ENCODE measurements at places on chromosomes 1 and 21.
A peak's percentile ranks its signal among the peaks of the same experiment; 100 is the strongest.

GRCh38 chr21:40210251-40210650 lies 343.0 kb downstream of the PCP4 start:
- no peak for DNase-seq

DNA sequence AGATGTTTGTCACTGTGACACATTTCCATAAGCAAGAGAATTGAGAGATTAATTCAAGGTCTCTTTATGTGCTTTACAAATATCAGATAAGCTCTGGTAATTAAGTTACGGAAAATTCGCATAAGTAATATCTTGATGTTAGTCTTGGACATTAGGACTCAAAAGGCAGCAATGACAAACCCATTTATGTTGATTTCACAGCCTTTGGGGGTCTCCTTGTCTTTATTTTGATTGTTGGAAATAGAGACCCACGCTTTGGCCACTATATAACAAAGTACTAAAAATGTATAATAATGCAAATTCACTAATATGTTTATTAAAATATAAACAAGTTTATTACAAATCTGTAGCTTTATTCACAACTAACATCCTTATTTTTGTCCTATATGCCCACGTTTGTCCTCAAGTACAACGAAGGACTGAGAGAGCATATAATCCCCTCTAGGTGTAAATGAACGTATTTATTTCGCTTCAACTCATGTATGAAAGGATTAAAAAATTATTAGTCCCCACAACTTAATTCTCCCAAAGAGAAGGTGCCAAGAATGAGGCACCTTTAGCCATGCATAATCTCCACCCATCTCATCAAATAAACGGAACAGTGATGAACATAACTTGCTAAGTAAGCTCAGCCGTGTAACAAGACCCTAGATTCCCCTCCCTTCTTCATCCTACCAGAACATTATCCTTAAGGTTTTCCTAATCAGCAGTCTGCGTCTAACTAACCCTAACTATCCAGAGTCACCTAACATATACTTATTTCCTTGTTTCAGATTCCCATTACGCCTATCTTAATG lies 1.6 kb upstream of the LAMC1 start:
- DNase-seq, result no peak

GRCh38 chr1:55317673-55318072 lies 102.5 kb upstream of the USP24 start:
- DNase-seq, result no peak

DNA sequence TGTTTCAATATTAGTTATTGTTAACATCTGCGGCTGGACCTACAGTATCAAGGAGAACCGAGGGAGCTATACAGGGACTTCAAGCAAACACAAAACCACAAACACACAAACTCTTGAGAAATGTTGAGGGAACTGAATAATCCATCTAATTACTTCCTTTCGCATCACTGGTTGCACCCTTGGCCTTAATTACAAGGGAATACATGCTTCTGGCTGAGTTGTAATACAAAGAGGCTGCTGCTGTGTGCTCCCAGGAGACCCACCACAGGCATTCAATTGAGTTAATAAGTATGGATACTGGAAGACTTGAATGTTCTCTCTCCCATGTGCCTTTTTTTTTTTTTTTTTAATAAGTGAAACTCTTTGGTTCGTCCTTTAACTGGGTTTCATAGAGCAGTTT lies 16.8 kb upstream of the SMYD2 start:
- no peak for DNase-seq

DNA sequence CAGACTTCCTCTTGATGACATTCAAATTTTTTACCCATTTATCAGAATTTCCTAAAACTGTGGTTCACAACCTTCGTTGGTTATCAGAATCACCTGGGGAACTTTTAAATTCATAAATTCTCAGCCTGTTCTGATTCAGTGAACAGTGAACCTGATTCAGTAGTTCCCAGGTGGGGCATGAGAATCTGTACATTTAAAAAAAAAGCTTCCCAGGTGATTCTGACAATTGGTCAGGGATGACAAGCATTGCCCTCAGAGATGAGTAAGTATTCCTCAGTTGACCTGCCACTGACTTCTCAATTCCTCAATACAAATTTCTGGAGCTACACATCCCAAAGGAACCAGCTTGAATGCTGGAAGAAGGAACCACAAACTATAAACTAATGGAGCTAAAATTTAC lies 23.5 kb upstream of the CR2 start:
- no peak for DNase-seq

DNA sequence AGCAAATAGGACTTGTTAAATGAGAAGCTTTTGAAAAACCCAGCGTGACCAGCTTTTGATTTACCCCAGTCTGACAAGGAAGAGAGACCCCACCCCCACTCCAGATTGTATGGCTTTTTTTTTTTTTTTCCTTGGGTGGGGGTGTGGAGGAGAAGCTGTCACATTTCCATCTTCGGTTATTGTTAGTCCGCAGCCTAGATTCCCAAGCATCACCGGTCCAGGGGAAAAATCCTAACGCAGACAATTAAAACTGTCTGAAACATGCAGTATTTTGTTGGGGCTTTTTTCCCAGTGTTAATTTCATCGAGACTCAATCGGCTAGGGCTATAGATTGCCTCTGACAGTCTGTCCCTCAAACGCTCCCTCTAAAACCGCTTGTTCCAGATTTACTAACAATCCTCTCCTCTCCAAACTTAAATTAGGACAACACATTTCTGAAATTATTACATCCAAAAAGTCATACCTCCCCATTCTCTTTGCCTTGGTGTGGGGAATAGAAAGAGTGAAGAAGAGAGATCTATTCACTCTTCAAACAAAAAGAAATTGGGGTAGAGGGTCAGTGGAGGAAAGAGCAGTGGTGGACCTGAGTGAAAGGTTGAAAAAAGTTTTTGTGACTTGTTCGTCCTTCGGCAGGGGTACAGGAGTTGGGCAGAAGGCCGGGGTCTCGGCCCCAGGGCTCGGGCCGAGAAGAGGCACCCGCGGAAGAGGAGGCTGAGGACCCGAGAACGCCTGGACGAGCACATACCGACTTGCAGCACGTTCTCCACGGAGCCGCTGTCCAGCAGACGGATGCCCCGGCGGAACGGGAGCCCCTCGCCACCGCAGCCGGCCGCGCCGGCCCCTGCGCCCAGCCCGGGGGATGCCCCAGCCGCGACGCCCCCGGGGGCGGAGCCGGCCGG lies 1.1 kb downstream of the ZSWIM5 start:
- DNase-seq, result peak; percentile 77

GRCh38 chr21:17427831-17428483 lies 84.9 kb upstream of the CXADR start:
- no peak for DNase-seq

GRCh38 chr1:95311014-95311413 lies 77.0 kb downstream of the RWDD3 start:
- DNase-seq, result peak; percentile 26

Measured in HAP-1 (cell line).